ENCODE measurements at places on chromosomes 12 and 14.

DNA sequence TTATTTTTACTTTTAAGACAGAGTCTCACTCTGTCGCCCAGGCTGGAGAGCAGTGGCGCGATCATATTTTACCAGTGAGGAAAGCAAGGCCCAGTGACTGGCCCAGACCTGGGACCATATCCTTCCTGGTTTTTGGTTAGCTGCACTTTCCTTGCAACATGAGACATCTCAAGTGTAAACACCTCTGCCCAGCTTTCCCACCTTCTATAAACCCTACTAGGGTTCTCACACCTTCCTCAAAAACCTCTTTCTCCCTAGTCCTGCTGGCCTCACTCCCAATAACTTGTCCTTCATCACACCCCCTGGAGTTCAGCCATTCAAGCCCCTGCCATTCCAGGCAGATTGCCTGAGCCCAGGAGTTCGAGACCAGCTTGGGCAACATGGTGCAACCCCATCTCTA, 10.3 kb upstream of the PRPH start:
- DNase-seq, result no peak

GRCh38 chr12:48995086-48995879, 3.9 kb downstream of the DDN start:
- peak; percentile 16 for DNase-seq

- no peak for DNase-seq
Observed at GRCh38 chr12:98456576-98457573, 58.5 kb upstream of the TMPO start.

GRCh38 chr14:75984674-75985073, 889 bp upstream of the IFT43 start:
- no peak for DNase-seq

GRCh38 chr12:116635487-116635886, 76.3 kb downstream of the MAP1LC3B2 start:
- DNase-seq, result no peak
